ENCODE measurements at places on chromosomes 6 and 20. TPM values are rescaled to one million over a fixed set of nuclear protein-coding genes. Genes with fewer than 3 reads are reported as not detected.

GRCh38 chr20:3894796-3895195, 5.6 kb downstream of the PANK2 start:
- no peak for DNase-seq

The ENPP4 gene
- total RNA-seq: 8.0 TPM

- no peak for DNase-seq
Measured at GRCh38 chr6:46453741-46454316, 37.4 kb downstream of the RCAN2 start.

The PROKR2 gene
- total RNA-seq: not detected

DNA sequence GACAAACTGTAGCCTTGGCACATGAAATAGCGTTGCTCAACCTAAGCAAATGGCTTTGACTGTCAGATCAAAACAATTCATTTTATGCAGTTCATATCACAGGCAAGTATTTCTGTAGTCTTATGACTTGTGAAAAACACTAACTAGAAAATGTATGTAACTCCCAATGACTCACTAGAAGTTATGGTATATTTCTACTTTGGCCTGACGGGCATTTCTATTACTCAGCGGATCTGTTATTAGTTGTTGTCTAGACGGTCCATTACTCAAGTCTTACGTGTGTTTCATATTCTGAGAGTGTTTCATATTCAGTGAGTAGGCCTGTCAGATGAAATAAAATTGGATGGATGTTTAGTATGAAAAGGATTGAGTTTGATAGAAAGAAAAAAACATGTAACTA, 880.9 kb downstream of the PRIM2 start:
- DNase-seq: no peak

The ANKRD66 gene
- not detected for total RNA-seq

DNA sequence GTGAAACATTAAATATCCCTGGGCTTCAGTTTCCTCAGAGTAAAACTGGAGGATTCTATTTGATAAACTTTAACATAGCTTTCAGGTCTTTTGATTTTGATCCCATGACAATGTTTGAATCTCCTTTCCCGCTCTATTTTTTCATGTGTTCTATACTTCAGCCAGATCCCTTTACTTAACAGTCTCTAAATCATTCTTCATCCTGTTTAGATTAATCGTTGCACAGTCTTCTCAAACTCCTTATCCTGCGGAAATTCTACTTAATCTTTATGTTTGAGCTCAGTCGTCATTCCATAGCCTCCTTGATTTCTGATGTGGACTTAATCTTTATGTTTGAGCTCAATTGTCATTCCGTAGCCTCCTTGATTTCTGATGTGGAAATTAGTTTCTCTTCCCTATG, 57.4 kb downstream of the GRIK2 start:
- DNase-seq: no peak

- DNase-seq: no peak
Measured at GRCh38 chr20:1535420-1536175, 21.9 kb downstream of the SIRPD start.

DNA sequence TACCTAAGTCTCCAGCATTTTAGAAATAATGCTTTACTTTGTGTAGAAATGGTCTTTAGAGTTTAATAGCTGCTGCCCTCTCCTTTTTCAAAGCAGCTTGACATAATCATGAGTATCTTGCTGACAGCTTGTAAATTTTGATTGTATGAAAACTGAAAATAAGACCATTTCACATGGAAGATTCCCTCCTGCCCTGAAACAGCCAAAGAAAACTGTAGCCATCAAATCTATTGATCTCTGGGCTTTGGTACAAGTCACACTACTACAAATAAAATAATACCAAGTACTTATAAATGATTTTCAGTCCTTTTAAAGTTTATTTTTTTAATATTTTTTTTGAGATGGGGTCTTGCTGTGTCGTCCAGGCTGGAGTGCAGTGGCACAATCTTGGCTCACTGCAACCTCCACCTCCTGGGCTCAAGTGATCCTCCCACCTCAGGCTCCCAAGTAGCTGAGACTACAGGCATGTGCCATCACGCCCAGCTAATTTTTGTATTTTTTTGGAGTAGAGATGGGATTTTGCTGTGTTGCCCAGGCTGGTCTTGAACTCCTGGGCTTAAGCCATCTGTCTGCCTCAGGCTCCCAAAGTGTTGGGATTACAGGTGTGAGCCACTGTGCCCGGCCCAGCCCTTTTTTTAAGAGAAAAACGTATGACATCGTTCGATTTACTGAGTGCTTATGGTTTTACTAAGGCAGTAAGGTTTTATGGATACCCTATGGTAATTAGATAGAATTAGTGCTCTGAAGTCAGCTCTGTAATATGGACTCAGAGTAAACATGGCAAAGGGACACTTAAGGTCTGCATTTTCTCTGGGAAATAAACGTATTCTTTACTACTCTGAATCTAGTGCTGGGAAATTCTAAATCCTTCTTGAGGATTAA, 7.0 kb downstream of the PTPN1 start:
- no peak for DNase-seq

DNA sequence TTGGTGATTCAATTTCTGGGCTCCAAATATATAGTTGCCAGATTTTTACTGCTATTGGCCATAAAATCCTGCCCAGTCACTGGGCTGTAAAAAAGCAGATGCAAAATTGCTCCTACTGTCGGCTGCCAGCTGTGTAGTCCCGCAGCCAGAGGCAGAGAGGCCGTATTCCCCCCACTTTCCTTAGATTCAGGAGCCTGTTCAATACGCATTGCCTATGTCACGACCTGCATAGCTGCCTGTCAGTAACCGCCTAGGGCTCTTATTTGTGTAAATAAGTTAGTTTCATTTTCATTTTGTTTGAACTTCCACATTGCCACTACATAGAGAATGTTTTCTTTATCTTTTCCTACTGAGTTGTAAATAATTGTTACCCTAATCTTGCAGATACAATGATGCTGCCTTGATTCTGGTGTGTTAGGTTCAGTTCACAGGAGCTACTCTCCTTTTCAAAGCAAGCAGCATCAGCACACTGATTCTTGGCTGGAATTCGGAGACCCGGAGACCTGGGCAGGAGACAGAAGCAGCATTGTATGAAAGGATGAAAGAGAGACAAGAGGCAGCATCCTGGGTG, 46.0 kb upstream of the UST start:
- peak; percentile 58 for DNase-seq

GRCh38 chr6:25056130-25056529, 120.4 kb upstream of the RIPOR2 start:
- DNase-seq: peak; percentile 88

The C20orf96 gene
- 7.5 TPM for total RNA-seq

DNA sequence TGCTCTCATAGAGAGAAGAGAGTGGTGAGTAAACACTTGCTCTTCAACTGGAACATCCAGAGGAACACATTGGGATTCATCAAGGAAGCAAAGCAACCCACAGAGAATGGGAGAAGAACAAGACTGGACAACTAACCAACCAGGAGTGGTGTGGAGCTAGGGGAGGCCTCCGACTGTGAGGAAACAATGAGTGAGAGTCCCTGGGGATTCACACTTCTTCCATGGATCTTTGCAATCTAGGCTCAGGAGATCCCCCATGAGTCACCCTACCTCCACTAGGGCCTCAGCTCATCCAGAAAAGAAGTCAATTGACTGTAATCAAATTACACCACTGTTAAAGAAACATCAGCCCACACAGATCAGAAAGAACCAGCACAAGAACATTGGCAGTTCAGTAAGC, 42.3 kb upstream of the CLVS2 start:
- no peak for DNase-seq

The CRIP3 gene
- 0.66 TPM for total RNA-seq

DNA sequence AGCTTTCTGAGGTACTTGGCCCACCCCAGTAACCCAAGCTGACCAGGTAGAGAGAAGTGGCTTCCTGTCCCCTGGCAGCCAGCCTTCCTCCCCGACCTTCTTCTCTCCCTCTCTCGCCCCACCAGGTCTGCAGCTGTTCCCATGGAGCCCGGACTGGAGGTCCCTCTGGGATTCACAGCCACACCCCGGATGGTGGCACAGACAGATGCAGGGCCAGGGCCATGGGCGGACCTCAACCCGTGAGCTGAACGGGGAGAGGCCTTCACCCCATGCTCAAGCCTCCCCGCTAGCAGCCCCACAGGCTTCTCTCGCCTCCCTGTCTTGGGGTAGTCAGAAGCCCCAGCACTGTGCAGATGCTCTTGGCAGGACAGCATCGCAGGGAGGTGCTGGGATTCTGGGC, 41.3 kb downstream of the CPXM1 start:
- DNase-seq: no peak

GRCh38 chr6:16058929-16059345, 69.9 kb upstream of the MYLIP start:
- DNase-seq: no peak

The ZNF831 gene
- 10.2 TPM for total RNA-seq

DNA sequence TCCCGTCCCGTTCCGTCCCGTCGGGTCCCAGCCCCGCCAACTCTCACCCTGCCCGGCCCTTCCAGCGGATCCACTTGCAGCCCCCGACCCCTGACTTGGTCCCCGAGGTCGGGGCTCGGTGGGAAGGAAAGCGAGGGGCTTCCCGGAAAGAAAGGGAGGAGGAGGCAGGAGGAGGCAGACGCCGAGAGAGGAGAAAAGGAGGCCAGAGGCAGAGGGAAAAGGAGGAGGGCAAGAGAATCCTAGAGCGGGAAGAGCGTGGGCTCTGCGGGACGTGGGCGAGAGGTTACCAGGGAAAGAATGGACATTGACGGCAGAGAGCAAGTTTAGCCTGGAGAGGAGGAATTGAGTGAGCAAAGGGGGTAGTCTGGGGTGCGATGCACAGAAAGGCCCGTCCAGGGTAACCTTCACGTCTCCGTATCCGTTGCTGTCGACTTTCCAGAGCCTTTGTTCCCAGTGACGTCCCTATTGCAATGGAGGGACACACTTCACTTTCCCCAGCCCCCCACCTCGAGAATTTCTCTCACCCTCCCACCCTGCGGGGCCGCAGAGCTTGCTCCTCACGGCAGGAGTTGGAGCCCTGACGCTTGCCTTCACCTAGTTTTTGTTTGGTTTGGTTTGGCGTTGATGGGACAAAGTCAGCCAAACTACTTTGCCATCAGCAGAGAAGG, 477 bp upstream of the MOXD1 start:
- no peak for DNase-seq

DNA sequence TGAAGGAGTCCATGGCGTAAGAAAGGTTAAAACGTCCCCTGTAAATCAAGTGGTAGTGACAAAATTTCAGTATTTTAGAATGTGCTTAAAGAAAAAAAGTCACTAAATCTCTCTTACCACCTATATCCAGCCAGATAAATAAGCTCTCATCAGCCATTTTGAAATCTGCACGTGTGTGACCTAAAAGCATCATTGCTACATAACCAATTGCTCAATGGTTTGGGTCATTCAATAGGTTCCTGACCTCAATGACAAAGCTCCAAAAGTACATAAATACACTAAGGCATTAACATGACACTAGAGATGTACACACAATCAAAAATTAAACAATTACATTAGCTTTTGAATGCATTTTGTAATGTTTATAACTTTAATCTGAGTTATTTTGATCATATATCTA, 272.4 kb downstream of the GMDS start:
- no peak for DNase-seq

DNA sequence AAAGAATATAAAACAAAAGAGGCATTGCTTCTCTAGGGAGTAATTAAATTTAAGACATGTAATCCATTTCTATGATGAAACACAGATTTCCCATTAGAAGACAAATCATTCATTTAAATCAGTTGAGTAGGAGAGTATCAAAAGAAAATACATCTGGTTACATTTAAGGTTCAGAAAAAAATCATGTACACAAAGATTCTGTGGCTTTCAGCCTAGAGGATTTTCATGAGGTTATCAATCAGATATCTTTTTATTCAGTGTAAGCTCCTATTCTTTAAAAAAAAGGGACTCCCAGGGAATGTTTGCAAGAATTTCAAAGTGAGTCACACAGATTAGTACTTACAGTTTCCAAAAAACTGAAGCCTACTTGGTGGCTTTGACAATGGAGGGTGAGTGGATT, 24.9 kb downstream of the COL21A1 start:
- DNase-seq: no peak

The FAM120B gene
- 20.4 TPM for total RNA-seq

The OR12D3 gene
- total RNA-seq: not detected

DNA sequence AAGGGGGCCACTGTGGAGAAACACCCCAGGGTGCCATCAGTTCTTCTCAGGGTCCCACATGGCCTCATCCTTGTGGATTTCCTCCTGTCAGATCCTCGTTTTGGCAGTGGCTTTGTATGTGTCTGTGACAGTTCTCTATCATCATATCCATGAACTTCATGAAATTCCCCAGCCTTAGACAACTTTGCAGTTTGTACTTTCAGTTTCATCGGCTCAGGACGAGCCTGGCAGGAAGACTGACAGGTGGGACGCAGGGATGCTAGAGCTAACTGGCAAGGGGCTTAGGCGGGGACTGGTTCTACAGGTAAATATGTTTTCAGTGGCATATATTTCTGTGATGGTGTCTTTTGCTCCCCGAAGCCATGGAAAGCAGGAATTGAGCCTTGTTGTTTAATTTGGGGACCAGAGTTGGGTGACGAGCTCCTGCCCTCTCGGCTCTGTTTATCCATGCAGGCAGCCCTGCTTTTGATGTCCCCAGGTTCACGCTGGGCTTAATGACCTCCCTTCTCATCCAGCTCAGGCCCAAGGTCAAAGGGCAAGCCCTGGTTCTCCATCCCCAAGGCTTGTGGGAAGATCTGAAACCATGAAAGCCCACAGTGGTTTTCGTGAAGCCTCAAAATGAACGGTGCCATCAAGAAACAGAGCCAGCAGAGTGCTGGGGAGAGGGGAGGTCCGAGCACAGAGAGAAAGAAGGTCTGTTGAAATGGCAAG, 11.2 kb downstream of the SDCBP2 start:
- DNase-seq: no peak

DNA sequence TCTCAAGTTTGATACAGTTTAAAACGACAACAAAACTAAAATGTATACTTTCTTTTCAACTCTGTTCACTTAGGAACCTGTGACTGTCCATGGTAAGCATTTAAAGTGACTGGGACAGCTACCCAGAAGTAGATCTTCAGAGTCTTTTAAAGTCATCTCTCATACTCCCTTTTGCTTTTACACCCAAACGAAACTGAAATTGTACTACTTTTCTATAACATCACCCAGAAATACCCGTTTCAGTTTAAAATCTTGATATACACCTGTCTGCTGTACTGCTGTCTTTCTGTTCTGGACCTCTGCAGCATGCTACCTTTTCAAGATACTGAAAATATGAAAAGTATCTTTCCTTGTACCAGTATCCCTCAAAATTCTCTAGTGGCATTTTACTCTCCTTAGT, 170.4 kb upstream of the THEMIS start:
- DNase-seq: no peak

- DNase-seq: no peak
Measured at GRCh38 chr6:74277777-74278186, 581.8 kb downstream of the CD109 start.

The CENPW gene
- 66.5 TPM for total RNA-seq

- no peak for DNase-seq
Measured at GRCh38 chr6:47066418-47066817, 24.3 kb upstream of the ADGRF1 start.

- DNase-seq: no peak
Measured at GRCh38 chr6:30687659-30688431, 1.4 kb upstream of the PPP1R18 start.

All from activated CD8-positive, alpha-beta memory T cell treated with anti-CD3 and anti-CD28 coated beads, Interleukin-2, amount 10 ng/mL, durations not matched to agents 7 days and 5 days (primary cell).